DMS79 (cell line): ENCODE measurements at places on chromosomes 1 and 21.

- DNase-seq: no peak
Observed at GRCh38 chr1:169594391-169594790, 8.1 kb upstream of the F5 start.

DNA sequence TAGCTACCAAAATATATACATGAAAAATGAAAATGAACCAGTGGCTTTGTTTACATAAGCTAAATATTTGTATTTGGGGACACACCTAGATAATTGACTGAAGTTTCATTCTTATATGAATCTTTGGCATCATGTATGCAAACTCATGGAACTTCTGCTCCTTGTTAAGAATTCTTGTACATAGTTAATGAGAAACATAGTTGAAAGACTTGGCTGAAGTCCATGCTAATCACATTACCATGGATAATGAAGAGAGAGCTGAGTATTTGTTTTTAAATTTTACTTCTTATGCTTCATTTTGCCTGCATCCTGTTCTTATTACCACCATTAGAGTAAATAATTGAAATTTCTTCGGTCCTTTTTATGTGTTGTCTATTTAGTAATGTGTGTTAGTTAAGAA lies 108.8 kb downstream of the LRRC53 start:
- DNase-seq: no peak

DNA sequence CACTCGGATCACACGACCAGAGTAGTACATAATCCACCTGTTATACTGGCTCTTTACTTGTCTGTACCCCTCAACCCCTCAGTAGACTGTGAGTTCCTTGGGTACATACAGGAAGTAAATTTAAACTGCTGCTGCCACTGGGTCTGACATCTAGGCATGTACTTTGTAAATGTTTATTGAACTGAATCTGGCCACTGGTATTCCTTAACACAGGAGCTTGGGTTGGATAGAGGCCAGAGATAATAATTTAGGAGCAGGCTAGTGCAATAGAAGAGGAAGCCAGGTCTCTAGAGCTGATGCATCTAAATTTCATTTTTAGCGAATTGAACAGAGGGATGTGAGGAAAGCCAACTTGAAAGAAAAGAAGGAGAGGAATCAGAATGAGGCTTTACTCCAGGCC lies 12.4 kb downstream of the TTC4 start:
- no peak for DNase-seq

DNA sequence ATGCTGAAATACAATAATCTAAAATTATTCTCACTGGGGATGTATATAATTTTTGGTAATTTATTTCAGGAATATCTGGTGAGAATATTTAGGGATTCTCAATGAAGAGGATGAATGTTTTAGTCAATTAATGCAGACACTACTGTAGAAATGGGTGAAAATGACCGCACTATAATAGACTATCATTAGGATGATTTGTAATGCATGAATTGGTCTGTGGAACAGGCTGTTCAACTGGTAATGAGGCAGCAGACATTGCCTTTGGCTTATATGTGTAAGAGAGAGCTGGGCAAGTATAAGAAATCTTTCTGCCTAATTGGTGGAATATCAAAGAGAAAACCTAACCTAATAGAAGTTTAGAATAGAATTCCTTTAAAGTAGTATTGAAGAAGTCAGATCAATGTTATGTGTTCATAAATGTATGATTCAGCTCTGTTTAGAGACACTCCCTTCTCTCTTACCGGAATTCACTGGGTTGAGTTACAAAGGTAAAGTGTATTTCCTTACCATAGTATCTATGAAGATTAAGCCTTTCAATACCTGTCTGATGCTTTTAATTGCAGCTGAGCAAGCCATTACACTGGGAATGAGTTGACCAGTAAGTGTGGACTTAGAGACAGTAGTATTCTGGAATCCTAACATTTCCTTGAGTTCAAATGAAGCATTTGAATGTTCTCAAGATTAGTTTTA lies 274.5 kb downstream of the S1PR1 start:
- no peak for DNase-seq

DNA sequence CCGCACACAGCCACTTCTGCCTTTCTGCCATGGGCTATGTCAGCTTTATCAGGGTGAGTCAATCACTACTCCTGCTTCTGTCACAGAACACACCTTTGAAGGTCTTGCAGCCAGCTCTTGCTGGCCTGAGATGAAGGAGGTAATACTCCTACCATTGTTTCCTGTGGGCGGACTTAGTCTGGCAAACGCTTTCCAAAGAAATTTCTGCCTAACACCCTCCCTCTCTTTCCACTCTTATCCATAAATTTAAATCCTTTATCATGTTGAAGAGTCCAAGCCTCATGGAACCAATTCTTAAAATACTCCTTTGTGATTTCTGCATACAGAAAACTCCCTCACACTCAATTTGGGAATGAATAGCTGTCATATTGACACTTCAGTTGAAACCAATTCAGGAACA lies 633.1 kb upstream of the CHRM3 start:
- no peak for DNase-seq
